CD4-positive, alpha-beta T cell treated with Interleukin-6 for 4 hours (primary cell): ENCODE measurements at places on chromosomes 5 and 9.

- DNase-seq, result no peak
Observed at GRCh38 chr5:23053846-23054245, 200.7 kb upstream of the CDH12 start.

- no peak for DNase-seq
Observed at GRCh38 chr5:23289162-23289561, 218.2 kb upstream of the PRDM9 start.

GRCh38 chr5:172717481-172718195 is 53.4 kb downstream of the DUSP1 start:
- no peak for DNase-seq

GRCh38 chr5:6029811-6030271 is 348.5 kb downstream of the MED10 start:
- DNase-seq, result no peak

DNA sequence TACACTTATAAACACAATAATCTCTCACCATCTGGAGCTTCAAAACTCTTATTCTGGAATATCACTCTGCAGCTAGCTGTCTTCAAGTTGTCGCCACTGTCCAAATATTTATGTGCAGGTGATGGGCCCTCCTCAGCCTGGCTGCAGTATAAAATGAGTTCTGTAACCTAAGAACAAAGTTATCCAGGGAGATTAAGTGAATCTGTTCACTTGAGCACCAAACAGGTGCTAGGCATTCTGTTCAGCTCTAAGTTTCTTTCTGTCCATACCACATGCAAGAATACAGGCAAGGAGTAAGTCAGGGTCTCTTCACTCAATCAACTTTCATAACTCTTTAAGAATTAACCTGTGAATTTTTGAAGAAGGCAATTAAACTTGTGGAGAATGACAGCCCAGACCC is 344.1 kb downstream of the PLK2 start:
- no peak for DNase-seq

DNA sequence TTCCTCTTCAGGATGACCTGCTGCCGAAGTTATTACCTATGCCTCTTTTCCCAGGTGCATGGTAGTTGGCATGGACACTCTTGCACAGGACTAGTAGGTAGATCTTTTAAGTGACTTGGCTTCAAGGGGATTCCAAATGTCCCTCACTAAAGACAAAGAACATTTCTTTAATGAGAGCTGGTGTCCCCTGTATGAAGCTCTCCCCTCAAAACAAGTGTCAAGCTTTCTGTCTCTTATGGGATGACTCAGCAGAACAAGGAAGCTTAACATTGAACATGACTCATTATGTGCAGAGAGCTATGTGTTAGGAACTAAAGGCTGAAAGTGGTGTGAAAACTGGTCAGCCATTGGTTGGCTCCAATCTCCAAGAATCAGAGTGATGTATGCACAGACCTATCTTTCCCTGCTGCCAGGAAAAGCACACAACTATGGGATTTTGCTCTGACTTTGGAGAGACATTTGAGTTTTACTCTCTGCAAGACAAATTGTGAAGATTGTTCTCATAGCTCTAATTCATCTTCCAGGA is 120.5 kb downstream of the PRDM6 start:
- DNase-seq, result no peak

DNA sequence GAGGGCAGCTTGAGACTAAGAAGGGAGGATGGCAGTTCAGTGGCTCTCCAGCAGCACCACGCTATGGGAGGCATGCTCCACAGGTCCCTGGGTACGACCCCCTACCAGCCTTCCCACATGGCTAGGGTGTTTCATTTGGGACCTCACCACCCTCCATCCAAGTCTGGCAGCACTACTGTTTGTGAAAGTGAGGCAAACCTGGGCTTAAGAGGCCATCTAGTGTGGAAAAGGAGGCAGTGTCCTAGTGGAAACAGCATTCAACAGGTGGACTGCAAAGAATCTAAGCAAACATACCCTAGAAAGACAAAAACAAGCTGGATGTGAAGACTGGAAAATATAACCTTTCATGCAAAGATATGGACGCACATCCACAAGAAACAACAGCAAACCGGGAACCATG is 4.8 kb upstream of the C5orf47 start:
- DNase-seq, result no peak

GRCh38 chr9:93562157-93562556 is 14.2 kb upstream of the PHF2 start:
- DNase-seq, result no peak

- DNase-seq, result no peak
Observed at GRCh38 chr5:93572608-93573353, 8.2 kb downstream of the NR2F1-AS1 start.

DNA sequence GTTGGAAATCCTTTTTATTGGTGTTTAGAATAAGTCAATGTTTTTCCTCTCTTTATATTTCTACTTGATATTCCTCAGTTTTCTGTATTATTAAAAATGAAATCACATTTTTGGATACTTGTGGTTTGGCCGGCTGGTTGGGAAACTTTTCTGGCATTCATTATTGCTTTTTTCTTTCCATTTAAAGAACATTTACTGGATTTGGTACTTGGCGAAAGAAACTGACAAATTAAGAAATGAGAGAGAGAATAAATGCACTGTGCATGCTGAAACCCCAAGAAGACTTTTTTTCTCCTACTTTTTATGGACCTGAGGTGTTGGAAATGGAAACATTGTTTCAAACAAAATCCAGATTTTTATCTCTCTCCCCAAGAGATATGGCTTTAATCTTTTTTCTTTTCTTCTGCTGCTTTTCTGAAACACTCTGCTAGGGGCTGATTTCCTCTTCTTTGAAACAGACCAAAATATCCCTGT is 128.4 kb downstream of the SNX18 start:
- no peak for DNase-seq

- no peak for DNase-seq
Observed at GRCh38 chr5:167295681-167296005, 995.8 kb upstream of the WWC1 start.

- peak; percentile 81 for DNase-seq
Observed at GRCh38 chr5:176543428-176544182, 5.5 kb upstream of the CDHR2 start.

DNA sequence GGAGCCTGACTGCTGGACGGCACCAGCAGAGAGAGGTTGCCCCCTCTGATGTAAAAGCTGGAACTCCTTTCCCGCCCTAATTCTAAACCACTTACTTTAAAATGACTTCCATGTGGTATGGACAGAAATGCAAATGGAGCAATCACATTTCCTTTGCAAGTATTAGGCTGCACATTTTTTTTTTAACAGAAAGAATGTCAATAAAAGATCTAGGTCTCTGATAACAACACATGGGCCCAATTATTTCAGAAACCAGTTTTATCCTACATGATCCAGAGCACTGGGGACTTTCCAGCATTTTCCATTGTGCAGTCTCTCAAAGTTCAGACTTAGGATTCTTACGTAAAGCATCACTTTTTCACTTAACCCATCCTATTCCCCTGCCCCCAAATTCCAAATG is 203.7 kb downstream of the NXNL2 start:
- DNase-seq, result no peak

- no peak for DNase-seq
Observed at GRCh38 chr5:133953568-133954145, 14.8 kb downstream of the C5orf15 start.

DNA sequence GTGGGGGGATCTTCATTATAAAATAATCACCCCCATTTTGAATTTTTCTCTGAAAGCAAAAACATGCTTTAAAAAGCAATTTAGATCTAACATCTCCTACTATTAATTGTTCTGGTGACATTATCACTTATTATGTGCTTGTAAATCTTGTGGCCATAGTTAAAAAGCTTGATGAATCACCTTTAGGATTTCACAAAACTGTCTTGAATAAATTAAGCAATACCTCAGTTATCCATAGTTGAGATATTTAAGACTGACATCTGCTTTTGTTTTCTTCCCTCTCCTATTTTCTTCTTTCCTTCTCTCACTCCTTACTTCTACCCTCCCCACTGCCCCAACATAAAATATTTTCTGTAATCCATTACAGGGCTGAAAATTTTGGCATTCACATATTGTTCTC is 84.8 kb downstream of the SLC1A3 start:
- no peak for DNase-seq

GRCh38 chr9:26043431-26043830 is 365.2 kb upstream of the TUSC1 start:
- no peak for DNase-seq

- no peak for DNase-seq
Observed at GRCh38 chr9:107409581-107410389, 79.8 kb downstream of the KLF4 start.

DNA sequence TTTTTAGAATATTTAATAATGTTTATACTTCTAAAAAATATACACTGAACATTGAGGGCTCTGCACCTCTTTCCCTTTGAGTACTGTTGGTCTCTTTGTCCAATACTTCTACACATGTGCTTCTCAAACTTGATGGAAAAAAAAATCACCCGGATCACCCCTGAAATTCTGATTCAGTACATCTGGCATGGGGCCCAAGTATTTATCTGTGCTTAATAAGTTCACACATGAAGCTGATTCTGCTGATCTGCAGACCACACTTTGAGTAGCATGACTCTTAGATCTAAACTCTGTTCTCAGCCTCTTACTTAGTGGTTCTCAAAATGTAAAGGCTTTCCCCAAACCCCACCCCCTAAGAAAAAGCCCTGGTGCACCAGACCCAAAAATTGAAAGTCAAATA is 12.0 kb downstream of the RUSC2 start:
- no peak for DNase-seq

DNA sequence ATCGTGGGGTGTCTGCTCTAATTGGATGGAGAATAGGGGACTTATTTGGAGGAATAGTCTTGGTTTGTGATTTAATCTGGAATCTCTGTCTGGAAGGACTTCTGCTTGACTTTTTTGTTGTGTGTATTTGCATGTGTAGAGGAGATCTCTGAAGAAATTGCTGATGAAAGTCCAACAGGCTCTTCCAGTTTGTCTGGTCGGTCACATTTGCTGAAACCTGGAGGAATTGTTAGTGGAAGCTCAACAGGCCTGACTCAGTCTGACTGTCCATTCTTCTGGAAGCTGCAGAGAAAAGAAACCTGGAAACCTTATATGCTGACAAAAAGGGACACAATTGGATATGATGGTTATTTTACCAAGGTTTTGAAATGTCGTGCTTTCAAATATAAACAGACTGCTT is 33.4 kb upstream of the TENT2 start:
- no peak for DNase-seq

GRCh38 chr5:83720836-83721537 is at the start of gene HAPLN1:
Gene HAPLN1 (minus strand): TSS chr5:83720855. CDS start chr5:83673523, 47,332 bp downstream.
- DNase-seq, result no peak

DNA sequence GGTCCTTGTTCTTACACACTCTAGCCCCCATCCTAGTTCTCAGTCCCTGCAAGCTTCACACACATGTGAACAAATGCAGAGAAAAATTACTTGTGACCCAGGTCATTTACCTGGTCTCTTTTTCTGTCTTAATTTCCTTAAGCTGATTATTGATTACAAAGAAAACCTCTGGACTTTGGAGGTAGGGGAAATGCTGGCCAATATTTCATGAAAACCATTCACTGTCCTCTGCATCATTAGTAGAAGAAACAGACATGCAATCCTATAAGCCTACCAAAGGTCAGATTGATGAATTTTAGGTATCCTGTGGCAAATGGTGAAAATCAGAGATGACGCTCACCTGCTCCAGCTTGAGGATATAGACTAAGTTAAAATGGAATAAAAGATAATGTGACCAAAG is 366.8 kb downstream of the ARRDC3 start:
- DNase-seq, result no peak

DNA sequence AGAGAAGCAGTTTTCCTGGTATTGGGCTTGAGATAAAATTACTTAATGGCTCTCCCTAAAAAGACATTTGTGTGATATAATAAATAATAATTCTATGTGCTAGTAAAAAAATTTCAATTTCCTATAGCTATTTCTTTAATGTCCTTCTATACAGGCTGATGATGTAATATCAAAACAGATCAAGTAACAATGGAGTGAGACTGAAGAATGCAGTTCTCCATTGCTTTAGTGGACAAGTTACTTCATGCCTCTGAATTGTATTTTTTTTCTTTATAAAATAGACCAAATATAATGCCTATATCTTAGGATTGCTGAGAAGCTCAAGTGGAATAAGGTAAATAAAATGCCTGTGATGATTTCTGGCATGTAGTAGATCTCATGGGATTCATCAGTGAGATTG is 35.6 kb upstream of the NEURL1B start:
- DNase-seq, result no peak

DNA sequence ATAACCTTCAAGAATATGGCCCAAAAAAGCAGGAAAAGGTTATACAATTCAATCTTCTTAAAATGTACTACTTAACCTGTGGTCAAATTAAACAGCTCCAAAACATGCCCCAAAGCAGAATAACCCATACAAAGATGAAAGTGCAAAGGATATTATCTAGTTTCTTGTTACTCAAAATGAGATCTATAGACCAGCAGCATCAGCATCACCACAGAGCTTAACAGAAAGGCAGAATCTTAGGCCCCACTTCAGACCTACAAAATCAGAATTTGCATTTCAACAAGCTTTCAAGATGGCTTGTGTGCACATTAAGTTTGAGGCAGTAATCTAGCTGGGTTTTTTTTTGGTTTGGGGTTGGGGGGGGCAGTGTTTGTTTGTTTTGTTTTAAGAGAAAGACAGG is 54.0 kb downstream of the SCAI start:
- no peak for DNase-seq

DNA sequence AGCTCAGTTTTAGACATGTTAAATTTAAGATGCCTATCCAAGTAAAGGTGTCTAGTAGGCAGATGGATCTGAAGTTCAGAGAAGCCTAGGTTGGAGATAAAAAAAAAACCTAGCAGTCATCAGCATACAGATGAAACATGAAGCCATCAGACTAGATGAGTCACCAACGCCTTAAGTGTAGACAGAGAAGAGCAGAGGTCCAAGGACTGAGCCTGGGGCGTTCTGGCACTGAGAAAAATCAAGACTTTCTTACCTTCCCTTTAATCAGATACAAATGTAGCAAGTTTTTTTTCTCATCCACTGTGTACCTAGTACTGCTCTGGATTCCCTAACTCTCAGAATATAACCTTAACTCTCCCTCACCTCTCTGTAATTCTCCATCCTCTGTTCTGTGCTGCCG is 97.3 kb downstream of the SIL1 start:
- no peak for DNase-seq

DNA sequence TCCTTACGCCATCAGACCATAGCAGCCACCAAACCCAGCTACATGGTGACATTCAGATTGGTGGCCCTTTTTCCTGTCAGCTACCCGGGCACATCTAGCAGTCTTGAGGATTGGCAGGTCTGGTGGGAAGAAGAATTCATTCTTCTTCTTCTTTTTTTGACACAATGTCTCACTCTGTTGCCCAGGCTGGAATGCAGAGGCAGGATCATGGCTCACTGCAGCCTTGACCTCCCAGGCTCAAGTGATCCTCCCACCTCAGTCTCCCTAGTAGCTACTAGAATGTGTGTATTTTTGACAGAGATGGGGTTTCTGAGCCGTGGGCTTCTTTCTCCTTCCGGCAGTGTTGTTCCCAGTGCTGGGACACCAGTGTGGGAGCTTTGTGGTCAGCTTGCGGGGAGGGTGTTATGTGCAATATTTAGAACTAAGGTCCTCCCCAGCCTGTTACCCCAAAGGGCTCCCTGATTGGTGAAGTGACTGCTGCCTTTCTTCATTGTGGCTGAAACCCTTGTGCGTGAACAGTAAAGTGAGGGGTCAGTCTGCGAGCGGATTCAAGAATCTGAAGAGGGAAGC is 3.4 kb downstream of the NTMT1 start:
- DNase-seq, result no peak
